Heart left ventricle (tissue), 16 donors: ENCODE measurements at places on chromosomes 5 and 9. TPM values are rescaled to one million over a fixed set of nuclear protein-coding genes. Genes with fewer than 3 reads are reported as not detected.

DNA sequence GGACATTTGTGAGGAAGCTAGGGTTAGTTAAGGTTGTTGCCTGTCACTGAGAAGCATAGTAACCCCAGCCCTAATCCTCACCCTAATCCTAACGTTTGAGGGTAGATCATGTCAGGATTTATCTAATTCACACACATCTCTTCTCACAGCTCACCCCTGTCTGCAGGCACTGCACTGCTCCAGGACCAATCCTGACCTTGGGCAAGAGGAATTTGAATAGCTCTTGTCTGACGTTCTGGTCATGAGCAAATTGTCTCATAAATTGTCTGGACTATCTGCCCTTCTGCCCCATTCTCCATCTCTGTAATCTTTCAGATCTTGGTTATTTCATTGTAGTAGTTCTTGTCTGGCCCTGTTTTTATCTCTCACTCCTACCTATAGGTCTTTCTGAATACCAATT, 18.7 kb downstream of the CRHBP start:
- DNase-seq: no peak

- no peak for DNase-seq
Observed at GRCh38 chr9:115992834-115993233, 160.8 kb upstream of the PAPPA start.

DNA sequence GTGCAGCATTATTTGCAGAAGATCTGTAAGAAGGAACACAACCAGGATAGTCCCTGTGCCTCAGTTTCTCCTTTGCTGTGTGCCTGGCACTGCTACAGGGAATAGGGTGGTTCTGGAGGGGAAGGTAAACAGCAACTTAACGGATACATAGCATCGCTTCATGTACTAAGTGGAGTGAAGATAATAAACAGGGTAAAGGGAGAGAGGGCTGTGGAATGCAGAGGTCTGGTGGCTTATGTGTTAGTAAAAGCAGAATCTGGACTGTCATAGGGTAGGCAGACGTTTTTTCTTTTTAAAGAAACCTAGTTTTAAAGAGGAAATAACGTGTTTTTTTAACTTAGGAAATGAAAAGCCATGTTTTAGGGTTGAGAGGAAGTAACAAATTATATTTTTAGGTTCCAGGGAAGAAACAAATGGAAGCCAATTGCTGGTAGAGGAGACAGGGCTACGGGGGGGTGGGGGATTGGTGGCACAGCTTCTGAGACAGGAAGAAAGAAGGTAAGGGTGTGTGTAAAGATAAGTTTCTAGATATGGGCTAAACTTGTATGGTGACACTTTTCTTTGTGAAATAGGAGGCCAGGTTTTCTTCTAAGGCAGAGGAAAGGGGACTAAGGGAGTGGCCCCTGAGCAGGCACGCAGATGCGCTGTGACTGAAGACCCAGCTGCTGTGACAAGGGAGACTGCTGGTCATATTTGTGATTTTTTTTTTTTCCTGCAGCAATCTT, 1.3 kb downstream of the GNG10 start:
- no peak for DNase-seq

ADGRV1 gene
- polyA plus RNA-seq: not detected

DNA sequence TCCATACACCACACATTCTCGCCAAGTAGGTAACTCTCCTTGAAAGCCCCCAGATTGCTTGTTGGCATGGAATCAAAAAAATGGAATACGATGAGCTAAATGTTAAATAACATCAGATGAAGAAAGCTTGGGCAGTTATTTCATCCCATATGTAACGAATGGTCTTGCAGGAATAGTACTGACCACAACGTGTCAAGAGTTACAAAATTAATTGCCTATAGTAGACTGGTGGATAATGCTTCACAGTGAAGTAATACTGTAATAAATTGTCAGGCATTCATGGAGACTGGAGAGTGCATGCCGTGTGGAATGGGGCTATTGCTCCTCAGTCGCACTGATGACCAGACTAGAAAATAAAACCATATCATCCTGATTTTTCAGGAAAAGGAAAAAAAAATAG, 1628.7 kb downstream of the MAT2B start:
- DNase-seq: no peak

- DNase-seq: no peak
Observed at GRCh38 chr9:116308076-116308475, 154.5 kb downstream of the PAPPA start.

GRCh38 chr5:158413122-158413680, 554.3 kb upstream of the CLINT1 start:
- DNase-seq: no peak

DNA sequence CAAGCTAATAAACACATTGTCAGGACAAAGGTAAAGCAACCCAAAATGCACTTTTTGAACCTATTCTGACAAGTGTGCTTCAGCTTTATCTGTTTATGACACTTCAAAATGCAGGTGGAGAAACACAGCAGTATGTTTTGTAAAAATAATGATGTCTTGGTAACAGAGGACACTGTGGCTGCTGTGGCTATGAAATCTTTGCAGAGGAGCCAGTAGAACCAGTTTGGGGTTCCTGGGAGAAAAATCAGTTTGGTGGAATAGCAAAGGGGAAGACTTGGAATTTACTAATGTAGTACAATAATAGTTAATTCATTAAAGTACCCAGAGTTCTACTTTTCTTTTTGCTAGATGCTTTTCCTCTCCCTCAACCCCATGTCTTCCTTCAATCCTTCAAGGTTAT, 40.6 kb downstream of the SIL1 start:
- no peak for DNase-seq

DNA sequence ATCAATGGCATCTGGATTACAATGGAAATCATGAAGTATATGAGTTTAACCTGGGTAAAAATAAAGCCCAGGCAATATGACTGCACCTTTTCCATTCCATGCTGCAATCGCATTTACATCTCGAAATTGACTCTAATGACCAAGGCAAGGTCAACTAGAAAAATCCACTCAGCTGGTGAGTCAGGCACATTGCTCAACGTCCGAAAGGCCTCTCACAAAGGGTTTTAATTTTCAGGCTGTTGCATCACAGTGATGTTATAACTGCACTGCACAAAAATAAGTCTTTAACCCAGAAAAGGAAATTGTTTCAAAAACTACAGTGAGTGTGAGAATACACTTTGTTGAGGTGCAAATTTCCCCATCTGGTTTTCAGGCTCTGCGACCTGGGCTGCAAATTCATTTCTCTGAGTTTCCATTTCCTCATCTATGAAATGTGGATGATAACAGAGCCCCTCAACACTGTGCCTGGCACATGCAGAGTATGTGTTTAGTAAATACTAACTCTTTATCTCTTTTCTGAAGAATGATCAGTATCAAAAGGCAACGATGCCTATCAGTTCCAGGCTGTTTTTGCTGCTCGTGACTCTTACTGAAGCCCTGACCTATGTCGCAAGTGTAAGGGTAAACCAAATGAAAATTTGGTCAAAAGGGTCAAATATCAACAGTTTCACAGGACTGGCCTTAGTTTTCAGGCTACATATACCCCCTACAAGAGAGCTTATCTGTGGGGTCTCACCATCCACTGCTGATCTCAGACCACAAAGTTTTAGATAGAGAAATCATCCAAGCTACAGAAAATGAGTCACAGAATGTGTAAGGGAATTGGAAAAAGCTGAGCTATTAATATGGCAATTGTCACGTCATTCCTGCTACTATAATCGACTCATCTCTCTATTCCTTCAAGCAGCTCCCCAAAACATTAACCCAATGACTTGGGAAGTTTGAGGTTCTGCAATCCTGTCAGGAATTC, 4.1 kb downstream of the NFIL3 start:
- peak; percentile 80 for DNase-seq

TCF7 gene
- 1.6 TPM for polyA plus RNA-seq

GRCh38 chr5:160260006-160260775, 30.9 kb downstream of the FABP6 start:
- no peak for DNase-seq

DNA sequence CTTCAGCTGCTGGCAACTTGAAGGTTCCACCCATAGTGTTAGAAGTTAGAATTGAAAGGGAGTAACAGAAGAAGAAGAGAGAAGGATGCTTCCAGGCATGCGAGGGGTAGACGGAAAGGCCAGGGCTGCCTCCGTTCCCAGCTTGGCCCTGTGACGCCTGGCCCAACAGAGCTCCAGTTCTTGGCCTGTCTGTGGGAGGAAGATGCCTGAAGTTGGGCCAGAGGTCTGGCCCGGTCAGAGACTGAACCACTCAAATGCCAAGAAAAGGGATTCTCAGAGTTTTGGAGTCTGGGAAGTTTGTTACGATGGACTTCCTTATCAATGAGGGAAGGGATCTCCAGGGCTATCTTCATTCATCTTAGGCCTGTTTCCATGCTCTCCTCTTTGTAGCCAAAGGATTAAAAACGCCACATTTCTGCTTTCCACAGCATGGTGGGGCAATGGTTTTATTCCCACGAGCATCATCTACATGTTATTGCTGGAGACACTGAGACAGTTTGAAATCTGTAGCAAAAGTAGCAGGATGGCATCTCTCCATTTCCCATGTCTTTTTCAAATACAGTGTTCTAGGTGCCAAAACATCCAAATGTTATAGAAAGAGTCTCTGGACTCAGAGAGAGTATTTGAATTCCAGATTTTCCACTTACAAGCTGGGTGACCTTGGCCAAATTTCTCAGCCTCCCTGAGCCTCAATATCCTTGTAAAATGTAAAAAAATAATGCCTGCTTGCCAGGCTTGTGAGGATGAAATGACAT, 65.4 kb upstream of the ANKRD55 start:
- DNase-seq: peak; percentile 59

DNA sequence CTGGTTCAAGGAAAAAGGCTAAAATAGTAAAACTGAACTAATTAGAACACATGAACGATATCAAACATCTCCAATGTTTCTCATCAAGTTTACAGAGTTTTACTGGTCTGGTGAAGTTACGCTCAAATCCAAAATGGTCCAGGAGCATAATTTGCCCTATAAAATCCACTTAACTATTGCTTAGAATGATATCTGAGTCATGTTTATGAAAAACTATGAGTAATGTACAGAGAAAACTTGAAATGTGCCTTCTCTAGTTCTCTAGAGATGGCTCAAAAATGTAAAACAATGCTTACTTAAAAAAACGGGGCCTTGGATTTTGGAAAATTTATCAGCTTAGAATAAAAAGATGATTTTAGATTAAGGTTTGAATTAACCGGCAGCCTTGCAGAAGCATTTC, 108.1 kb downstream of the FBXW11 start:
- no peak for DNase-seq

EFNA5 gene
- 19.0 TPM for polyA plus RNA-seq

GRCh38 chr5:139967353-139967752, 75.7 kb downstream of the NRG2 start:
- DNase-seq: no peak

GRCh38 chr5:157603333-157604190, 28.0 kb upstream of the ADAM19 start:
- no peak for DNase-seq

GRCh38 chr5:158711927-158712529, 387.7 kb downstream of the EBF1 start:
- no peak for DNase-seq

CXCL14 gene
- 0.69 TPM for polyA plus RNA-seq
